ENCODE measurements at places on chromosomes 11 and 22.

- DNase-seq, result no peak
These were observed 24.9 kb upstream of the CHKA start for GRCh38 chr11:68146010-68146540.

DNA sequence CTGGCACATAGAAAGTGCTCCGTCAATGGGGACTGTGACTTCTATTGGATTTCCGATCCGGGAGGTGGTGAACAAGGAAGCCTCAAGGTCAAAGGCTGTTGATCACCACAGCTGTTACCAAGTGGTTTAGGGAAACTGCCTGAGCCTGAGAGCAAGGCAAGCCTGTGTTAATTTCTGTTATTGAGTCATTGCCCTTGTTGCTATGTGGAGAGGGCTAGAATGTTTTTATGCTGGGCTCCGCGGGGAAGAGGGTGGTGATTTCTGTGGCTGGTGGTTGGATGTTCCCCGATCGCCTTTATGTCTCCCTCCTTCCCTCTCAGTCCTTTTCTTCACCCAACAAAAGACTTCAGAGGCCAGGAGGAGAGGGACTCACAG, 108.5 kb upstream of the ALX4 start:
- no peak for DNase-seq

DNA sequence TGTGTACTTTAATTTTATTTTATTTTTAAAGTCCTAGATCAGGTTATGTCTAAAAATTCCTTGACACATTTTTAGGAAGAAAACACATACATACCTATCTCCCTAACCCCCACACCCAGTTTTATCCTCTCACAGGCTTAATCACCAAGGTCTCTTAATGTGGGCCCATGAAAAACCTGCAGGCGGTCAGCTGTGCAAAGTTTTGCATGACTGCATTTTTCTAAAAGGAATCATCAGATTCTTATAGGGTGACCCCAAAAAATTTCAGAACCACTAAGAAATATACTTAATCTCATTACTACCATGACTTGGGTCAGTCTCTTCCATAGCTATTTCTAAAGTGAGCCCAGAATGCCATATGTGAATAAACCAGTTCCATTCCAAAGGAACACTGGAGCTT, 19.8 kb downstream of the SAA1 start:
- no peak for DNase-seq

DNA sequence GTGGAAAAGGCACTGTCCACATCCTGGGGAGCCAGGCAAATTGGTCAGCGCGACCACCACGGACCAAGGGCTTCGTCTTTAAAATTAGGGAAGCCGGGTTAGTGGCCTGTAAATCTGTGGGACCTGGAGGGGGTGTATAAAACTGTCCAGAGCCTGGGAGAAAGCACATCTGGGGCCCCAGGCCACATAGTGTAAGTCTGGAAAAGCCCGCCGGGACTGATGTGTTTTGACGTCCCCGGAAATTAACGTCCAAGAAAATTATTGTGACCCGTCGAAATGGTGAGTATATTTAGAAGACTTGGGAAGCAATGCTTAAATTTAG, 4.2 kb upstream of the IGF2 start:
- no peak for DNase-seq

All from stimulated activated CD4-positive, alpha-beta T cell treated with anti-CD3 and anti-CD28 coated beads, Interleukin-2, amount 100 ng/mL, for 24 hours (primary cell).